ENCODE measurements at places on chromosomes 13 and 19. TPM values are rescaled to one million over a fixed set of nuclear protein-coding genes. Genes with fewer than 3 reads are reported as not detected.

The CERS4 gene
- polyA plus RNA-seq, result 14.4 TPM

The CAMSAP3 gene
- 0.05 TPM for polyA plus RNA-seq

The ELSPBP1 gene
- polyA plus RNA-seq, result not detected

The ICAM5 gene
- 0.10 TPM for polyA plus RNA-seq

Measured in aorta (tissue), 5 donors.